ENCODE measurements at places on chromosomes 4 and X.

DNA sequence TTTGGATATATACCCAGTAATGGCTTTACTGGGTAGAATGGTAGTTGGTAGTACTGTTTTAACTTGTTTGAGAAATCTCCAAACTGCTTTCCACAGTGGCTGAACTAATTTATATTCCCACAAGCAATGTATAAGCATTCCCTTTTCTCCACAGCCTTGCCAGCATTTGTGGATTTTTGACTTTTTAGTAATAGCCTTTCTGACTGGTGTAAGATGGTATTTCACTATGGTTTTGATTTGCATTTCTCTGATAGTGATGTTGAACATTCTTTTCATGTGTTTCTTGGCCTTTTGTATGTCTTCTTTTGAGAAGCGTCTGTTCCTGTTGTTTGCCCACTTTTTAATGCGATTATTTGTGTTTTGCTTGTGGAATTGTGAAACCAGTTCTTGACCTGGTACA is 290.5 kb downstream of the BMPR1B start:
- no peak for DNase-seq

- DNase-seq, result no peak
These were observed 382.0 kb downstream of the MAGEB5 start for GRCh38 chrX:26597981-26598380.

GRCh38 chr4:8280158-8280875 is 10.8 kb downstream of the HTRA3 start:
- DNase-seq, result no peak

GRCh38 chrX:78104447-78105176 is 564 bp downstream of the PGK1 start:
- no peak for DNase-seq

- no peak for DNase-seq
These were observed 72.6 kb downstream of the DTHD1 start for GRCh38 chr4:36353998-36354397.

DNA sequence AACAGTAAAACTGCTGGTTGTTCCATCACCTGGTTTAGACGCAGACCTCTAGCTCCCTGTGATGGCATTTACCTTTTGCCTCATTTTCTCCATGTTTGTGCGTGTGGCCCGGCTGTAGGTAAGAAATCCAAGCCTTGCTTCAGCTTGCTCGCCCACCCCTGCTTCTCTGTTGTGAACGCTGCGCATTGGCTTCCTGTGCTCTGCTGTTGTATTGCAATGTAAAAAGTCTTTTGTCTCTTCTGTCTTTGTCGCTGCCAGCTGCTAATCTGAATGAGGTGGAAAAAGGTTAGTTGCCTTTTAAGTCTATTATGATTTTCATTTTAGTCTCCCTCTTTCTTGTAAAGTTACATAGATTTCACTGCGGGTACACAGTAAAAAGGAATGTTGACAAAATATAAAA is 127.3 kb upstream of the PACRGL start:
- DNase-seq, result no peak

GRCh38 chr4:1958276-1959103 is 50.3 kb downstream of the NELFA start:
- no peak for DNase-seq

GRCh38 chr4:102263024-102263787 is 82.1 kb downstream of the SLC39A8 start:
- DNase-seq, result no peak

DNA sequence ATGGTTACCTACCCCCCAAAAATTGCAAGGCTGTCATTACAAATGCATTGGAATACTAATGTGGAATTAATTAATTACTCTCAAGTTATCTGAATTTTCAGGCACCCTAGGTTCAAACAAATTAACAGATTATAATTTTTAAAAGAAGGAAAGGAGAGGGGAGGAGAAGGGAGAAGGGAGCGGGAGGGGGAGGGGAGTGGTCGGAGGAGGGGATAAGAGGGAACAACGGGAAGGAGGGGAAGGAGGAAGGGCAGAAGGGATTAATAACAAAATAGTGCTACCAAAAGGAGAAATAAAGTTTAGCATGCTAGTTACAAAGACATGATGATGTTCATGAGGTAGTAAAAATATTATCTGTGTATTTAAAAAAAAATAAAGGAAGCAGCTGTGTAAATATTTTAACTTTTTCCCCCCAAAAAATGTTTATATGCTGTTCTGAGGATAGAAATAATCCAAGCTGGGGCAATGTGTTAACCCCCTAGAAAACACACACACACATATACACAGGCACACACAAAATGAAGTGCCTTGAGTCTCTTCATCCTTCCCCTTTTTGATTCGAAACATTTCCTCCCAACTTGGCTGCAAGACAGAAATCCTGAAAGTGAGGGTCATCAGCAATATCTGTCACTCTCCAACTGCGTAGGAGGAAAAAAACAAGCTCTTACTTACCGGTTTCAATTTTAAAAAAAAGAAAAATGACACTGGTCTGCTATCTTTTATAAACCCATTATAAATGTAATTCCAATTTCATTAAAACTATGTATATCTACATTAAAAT is 58.8 kb downstream of the PPP3CA start:
- no peak for DNase-seq
